Caudate nucleus (tissue), 63 donors: ENCODE measurements at places on chromosomes 6 and 20.

DNA sequence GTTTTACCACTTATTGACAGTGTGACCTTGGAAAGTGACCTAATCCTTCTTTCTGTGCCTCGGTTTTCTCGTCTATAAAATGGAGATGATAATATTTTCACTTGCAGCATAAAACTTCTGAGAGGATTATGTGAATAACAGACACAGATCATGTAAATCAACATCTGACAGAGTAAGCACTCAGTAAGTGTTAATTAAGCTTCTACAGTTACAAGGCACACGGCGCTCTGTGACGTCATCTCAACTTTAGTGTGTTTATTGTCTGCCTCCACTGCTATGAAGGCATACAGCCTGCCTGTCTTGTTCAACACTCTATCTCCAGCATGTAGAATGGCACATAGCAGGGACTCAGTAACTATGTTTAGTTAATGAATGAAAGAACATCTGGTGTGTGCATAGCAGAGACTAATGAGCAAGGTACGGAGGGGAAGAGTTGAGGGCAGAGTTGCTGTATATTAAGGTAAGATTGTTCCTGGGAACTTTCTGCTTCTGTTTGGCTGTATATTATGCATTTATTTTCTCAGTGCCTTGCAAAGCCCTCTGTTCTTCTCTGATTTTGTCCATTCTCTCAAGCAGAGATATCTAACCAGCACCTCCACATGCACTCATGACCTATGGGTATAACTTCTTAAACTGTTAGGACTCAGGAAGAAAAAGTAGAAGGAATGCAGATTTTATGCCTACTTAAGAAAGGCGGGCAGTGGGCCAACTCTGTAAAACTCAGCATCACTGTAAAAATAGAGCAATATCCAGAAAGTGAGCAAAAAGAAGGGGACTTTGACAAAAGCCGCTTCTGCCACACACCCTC, 66.4 kb upstream of the STMND1 start:
- no peak for DNase-seq

DNA sequence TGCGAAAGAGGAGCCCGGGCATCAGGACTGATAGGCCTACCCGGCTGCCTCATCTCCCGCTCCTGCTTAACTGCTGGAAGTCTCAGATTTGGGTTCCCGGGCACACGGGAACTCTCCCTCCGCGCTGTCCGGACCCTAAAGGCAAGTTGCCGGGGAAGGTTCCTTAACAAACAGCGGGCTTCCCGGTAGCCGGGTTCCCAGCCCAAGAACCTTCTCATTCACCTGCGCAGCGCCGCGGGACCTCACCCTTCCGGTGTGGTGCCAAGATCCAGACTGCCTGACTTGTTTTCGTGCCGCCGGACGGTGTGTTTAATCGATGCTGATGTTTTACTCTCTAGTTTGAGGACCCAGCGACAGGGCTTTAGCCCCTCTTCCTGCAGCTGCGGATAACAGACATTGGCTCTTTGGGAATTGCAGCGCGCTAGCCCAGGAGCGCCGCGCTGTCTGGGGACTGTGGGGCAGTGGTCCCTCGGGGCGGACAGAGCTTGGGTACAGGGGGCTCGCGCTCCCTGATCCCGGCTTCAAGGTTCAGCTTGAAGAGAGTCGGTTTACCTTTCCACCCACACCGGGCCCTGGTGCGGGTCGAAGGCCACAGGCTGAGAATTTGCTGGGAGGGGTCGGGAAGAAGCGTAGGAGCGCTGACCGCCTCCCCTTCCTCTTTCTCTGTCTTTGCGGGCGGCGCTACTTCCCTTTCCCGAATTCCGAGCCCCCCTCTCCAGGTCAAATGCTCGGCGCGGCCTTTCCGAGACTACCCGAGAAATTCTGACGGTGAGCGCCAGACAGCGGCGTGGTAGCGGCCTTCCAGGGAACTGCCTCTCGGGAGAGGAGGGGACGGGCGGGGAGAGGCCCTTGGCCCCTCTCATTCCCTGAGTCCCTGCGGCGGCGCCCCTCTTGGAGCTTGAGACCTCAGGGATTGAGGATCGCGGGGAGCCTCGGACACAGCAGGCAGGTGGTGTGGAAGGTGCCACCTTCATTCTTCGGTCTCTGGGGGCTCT, 17.2 kb downstream of the ABT1 start:
- DNase-seq: no peak

DNA sequence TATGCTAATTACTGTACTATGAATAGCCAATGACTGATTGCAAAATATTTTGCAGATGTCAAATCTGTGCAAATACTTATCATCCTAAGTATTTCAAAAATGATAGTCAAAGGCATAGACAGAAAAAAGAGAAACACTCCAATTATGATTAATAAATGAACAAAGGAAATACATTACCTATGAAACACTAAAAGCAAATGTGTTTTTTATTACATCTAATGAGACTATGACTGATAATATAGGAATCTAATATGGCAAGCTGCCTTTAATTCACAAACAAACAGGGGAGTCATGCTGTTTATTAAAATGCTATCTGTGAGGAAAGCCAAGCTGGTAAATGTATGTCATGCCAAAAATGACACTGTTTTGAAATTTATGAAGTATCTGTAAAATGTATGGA, 713.2 kb upstream of the NRSN1 start:
- no peak for DNase-seq

DNA sequence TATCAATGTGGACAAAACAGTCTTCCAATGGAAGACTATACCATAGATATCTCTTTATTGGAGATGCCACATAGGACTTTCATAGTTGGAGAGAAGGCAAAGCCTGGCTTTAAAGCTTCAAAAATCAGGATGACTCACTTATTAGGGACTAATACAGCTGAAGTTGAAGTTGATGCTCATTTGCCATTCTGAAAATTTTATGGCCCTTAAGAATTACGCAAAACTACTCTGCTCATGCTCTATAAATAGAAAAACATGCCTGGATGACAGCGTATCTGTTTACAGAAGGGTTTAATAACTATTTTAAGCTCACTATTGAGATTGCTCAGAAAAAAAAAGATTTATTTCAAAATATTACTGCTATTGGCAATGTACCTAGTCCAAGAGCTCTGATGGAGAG, 155.5 kb upstream of the DST start:
- no peak for DNase-seq

DNA sequence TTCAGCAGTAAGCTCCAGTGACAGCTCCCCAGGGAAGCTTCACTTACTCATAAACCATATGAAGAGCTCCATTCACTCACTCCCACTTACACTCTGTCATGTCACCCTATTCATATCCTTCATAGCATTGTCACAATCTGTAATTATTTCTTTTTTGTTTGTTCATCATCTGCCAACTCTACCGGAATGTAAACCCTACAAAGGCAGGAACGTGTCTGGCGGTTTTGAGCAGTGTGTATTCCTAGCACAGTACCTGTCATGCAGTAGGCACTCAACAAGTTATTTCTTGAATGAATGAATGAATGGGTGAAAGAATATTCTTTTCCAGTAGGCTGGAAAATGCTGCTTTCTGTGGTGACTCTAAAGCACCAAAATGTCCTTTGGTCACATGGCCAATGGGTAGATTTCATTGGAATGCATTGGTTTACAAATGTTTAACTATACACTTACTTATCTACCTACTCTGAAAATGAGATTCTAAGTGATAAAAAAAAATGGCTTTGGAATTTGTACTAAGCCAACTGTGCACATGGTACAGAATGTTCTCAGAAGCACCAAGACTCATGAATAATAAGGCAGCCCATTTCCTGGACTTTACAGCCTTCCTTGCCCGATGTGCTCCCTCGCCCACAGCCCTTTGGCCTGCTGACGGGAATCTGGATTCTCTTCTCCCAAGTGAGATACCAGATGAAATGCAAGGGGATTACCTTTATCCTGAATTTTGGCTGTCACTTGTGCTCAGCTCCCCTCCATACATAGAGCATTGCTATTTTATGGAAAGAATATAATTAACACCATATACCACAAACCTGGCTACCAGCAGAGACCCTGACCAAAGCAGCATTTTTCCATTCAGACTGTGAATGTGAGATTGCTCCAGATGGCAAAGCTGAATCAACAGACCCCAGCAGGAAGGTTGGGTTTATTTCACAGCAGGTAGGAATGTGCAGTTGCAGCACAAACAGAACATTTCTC, 273.3 kb downstream of the ALDH8A1 start:
- DNase-seq: no peak

DNA sequence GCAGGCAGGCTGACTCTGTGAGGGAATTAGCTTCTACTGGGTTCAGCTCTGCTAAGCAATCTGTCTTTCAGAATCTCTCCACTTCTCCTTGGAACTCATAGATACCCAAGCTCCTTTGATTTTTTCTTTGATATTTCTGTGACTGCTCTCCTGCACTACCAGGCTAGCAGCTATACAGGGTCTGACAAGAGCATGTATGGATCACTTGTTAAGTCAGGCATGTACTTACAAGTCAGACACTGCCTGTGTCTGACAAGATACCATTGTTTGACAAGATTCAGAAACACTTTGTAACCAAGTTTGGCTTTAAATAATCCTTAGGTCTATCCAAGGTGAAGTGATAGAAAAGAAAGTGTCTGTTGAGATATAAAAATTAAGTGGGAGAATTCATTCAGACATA, 79.5 kb downstream of the SESN1 start:
- no peak for DNase-seq

- DNase-seq: peak; percentile 47
These were observed 651 bp upstream of the BLTP3A start for GRCh38 chr6:34791164-34791700.

DNA sequence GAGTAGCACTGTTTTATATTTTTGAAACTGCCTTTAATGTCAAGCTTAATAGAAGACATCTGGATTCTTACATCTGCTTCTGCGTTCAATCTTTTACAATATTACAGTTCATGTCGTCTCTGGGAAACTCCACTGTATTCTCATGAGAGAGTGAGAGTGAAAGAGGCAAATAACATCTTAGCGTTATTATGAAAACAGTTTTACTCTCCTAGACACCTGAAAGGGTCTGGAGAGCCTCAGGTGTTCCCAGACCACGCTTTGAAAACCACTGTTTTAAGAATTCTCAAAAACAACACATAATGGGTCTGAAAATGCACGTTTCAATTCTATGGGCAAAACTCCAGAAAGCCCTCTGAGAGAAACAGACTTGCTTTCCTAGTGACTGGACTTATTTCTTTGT, 63.3 kb downstream of the ARHGAP18 start:
- DNase-seq: no peak

GRCh38 chr6:84639396-84639795, 125.0 kb downstream of the TBX18 start:
- DNase-seq: no peak

- peak; percentile 30 for DNase-seq
These were observed 3.5 kb upstream of the PLCG1 start for GRCh38 chr20:41133709-41134361.

DNA sequence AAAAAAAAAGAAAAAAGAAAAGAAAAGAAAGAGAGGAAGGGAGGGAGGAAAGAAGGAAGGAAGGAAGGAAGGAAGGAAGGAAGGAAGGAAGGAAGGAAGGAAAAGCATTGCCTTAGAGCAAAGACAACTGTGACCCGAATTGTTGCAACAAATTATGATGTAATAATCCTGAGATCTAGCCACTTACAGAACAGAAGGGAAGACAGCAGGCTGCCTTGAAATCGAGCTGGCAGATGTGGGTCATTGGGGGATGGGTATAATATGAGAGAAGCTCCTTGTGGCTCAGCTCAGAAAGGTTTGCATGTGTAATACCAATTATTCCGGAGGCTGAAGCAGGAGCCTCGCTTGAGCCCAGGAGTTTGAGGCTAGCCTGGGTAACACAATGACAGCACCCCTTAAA, 208.1 kb upstream of the PROKR2 start:
- no peak for DNase-seq

- no peak for DNase-seq
These were observed 89.4 kb downstream of the C6orf118 start for GRCh38 chr6:165220045-165220444.

- no peak for DNase-seq
These were observed 344.2 kb upstream of the SULF2 start for GRCh38 chr20:48129345-48129942.

DNA sequence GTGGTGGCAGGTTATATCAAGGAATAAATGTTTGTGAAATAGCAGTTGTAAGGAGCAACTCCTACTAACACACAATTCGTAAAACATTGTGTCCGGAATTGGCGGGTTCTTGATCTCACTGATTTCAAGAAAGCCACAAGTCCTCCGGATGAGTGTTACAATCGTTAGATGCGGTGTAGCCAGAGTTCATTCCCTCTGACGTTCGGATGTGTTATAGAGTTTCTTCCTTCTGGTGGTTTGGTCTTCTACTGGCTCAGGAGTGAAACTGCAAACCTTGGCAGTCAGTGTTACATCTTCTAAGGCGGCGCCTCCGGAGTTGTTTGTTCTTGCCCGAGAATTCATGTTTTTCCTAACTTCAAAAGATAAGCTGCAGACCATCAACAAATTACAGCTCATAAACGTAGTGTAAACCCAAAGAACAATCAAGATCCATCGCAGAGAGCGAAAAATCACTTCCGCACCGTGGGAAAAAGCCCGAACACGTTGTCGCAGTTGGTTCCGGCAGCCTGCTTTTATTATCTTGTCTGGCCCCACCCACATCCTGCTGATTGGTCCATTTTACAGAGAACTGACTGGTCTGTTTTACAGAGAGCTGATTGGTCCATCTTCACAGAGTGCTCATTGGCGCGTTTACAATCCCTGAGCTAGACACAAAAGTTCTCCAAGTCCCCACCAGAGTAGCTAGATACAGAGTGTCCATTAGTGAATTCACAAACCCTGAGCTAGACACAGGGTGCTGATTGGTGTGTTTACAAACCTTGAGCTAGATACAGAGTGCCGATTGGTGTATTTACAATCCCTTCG, 58.2 kb downstream of the TRIM27 start:
- no peak for DNase-seq

- DNase-seq: no peak
These were observed 42.4 kb upstream of the GNRH2 start for GRCh38 chr20:3000852-3001523.
